ENCODE measurements at places on chromosomes 13 and 19.
A peak's percentile ranks its signal among the peaks of the same experiment; 100 is the strongest.

- no peak for DNase-seq
Measured at GRCh38 chr13:101231751-101232428, 184.4 kb downstream of the NALCN start.

DNA sequence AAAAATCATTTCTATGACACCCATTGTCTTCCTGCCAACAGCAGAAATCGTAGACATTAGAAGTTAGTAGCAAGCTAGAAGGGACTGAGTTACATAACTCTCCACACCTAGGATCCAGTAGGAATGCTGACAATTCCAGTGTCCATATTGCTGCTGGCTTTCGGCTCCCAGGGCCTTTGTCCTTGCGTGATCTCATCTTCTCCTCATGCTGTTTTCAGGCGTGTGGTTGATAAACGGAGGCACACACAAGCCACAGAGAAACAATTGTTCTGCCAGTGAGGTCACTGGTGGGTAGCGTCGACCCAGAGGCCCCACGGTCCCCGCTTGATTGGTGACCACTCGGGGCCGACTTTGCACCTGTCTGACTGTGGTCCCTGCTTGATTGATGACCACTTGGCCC is 31.6 kb upstream of the F7 start:
- DNase-seq: no peak

DNA sequence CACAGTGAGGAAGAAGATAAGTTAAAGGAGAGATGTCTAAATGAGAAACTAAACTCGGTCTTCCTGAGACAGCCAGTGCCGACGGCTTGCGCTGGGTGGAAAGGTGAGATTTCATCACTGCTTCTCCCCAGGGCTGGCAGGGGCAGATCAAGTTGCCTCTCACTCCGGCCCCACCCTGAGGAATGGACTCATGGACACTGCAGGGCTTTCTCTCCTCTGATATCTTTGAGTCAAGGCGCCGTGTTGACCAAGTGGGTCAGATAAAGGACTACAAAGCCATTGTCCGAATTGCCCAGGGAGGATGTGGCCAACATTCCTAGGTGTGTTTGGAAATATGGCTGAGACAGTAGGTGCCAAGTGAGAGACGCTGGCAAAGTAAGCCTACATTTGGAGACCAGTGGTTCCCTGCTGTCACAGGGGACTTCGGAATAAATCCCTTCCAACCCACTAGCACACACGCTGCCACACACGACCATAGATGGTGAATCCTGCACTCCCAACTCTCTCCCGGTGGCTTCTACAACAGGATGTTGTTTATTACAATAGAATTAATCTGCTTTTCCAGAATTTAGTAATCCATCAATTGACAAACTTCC is 156.5 kb upstream of the TSC22D1 start:
- no peak for DNase-seq

DNA sequence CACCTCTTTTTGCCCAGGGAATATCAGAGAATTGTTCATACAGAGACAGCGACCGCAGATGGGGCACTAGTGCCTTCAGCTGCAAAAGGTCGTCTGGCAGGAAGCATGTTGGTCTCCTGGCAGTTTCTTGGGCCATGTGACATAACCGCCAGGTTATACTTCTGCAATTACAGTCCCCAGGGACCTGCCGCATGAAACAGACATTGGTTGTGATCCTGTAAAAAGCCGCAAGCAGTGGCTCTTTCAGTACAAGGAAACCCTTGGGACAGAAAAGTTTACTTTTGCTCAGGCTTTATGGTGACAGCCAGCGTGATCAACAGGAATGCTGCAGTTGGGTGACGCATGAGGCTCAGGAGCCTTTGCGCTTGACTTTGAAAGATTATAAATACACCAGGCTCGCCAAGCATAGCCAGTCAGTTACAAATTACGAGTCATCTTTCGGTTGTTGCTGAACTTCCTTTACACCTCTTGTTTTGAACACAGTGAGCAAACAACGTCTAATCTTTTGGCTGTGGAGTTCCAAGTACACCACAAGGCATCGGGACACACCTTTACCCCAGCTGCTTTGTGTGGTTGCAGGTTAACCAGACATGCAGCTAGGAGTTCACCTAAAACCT is 50.5 kb upstream of the UBE2L5 start:
- DNase-seq: peak; percentile 44

DNA sequence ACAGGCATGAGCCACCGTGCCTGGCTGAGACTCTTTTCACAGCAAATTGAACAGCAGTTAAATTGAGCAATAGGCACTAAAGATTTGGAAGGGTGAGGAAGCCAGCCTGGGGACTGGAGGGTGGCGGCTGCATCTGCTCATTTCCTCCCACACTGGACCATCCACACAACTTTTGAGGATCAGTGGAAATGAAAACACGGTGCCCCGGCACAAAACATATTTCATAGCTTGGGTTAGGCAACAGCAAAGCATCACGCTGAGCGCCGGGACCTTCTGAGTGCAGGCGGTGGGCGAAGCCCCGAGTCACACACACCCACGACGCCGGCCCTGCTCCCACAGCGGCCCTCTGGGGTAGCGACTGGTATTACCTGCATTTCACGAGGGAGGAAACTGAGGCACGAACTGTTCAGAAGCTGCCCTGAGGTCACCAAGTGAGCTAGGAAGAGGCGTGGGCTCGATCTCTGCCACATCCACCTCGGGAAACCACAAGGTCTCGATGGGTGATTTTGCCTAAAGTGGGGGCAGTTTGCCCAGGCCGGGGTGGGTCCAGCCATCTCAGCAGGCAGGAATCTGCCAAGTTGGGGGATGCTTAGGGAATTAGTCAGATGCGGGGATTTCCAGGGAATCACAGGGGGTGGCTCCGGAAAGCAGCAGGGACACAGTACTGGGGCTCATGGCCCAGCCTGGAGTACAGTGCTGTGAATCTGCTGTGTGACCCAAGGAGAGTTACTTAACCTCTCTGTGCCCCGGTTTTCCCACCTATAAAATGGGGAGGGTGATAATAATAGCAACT is 3.5 kb upstream of the SBNO2 start:
- DNase-seq: no peak

GRCh38 chr19:19274716-19275565 is 1.8 kb upstream of the TM6SF2 start:
- DNase-seq: peak; percentile 20

GRCh38 chr13:93847162-93847561 is 620.6 kb downstream of the GPC6 start:
- no peak for DNase-seq

- no peak for DNase-seq
Measured at GRCh38 chr19:32781280-32781679, 61.7 kb downstream of the TDRD12 start.

DNA sequence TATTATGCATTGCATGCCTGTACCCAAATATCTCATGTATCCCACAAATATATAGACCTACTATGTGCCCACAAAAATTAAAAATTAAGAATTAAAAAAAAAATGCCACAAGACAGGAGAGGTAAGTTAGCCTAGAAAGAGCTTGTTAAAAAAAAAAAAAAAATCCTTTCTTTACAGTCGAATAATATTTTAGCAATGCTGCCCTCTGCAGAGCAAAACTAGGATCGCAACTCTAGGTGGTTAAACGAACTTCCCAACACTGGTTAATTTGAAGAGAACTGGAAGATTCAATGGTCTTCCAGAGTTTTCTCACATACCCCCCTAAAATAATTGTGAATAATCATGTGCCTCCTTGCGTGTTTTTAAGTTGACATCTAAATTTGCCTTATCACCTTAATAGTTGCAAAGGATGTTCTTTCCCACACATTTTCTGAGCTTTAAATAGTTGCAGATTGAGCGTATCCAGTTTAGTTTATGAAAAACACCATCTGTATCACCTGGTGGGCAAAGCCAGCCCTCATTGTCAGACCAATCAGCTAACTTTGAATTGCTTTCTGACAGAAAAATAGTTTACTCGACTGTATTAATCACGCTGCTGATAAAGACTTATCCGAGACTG is 47.4 kb upstream of the RCBTB2 start:
- no peak for DNase-seq

DNA sequence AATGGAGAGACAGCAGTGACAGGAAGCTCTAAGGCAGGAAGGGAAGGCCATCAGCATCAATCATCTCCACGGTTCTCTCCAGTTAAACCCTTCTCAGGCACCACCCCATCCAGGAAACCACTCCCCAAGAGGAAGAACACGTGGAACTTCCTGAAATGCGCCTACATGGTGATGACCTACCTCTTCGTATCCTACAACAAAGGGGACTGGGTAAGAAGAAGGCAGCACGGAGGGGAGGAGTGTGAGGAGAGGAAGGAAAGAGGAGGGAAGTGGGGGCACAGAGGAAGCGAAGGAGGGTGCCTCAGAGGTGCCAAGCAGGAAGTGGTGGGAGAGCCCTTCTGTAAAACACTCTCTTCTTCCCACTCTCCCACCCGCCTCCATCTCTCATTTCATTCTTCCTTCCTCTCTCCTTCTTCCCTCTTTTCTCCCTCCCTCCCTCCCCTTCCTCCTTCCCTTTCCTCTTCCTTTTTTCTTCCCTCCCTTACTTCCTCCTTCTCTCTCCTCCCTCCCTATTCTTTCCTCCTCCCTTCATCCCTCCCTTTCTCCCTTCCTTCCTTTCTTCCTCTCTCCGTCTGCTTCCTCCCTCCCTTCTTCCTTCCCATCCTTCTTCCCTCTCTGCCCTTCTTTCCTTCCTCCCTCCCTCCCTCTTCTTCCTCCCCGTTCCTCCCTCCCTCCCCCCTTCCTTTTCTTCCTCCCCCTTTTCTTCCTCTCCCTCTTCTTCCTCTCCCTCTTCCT is 12.6 kb downstream of the ZSCAN5A start:
- DNase-seq: no peak

GRCh38 chr13:43136920-43137575 is 113.7 kb downstream of the DNAJC15 start:
- DNase-seq: no peak

- DNase-seq: peak; percentile 94
Measured at GRCh38 chr19:46746281-46747057, at the start of gene STRN4. Gene STRN4 (minus strand): TSS chr19:46746450. CDS start chr19:46746430, 20 bp downstream.

DNA sequence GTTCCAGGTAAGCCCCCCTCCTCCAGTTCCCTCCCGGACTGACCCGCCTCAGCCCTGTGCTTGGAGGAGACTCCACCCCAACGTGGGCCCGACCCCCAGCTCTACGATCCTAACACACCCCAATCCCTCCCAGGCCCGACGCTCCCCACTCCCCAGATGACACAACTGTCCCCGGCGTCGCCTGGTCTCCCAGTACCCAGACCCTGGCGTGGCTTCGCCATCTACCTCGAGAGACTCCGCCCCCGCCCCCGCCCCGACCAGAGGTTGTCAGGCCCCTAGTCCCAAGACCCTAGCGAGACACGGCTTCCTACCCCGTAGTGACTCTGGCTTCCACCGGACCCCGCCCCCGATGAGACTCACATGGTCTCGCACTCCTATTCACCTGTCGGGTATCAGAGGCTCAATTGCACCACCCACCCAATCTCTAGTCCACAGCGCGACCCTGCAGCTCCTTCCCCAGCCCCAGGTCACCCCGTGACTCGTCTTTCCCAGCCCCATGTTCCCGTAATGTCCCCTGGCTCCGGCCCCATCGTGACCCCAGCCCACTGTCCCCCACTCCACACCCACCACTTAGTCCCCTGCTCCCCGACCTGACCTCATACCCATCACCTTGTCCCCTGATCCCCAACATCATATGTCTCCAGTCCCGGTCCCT is 2.9 kb downstream of the CD37 start:
- no peak for DNase-seq

- DNase-seq: no peak
Measured at GRCh38 chr19:12543855-12544254, 7.4 kb downstream of the ZNF564 start.

DNA sequence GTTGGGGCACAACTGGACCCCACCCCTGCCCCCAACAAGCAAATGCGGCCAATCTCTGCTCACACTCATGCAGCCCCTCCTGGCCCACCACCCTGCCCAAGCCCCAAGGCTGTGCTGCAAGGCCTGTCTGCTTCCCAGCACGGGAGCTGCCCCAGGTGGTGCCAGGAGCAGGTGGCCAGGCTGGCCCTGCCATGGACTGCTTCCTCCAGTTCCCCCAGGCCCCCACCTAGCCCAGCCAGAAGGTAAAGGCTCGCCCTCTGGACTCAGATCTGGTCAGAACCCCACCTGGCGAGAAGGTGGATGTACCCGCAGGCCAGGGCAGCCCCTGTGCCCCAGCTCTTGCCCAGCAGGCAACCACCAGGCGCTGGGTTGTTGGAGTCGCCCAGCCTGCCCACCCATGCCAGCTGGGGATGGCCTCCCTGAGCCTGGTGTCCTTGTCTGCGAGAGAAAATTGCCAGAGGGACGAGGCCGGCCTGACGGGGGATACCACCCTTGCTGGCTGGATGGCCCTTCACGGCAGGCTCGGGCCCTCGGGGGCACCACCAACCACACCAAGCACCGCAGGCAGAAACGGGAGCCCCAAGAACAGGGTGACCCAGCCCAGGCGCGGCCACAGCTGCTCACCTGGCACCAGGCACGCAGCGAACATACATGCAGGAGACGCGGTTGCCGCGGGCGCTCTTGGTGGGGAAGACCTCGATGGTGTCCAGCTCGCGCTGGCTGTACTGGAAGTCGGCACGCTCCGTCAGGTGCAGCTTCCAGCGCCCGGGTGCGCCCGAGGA is 4.5 kb downstream of the ABHD17A start:
- DNase-seq: no peak

- DNase-seq: no peak
Measured at GRCh38 chr13:31587698-31588266, 151.5 kb upstream of the RXFP2 start.

GRCh38 chr13:49746111-49746510 is 46.4 kb downstream of the KPNA3 start:
- DNase-seq: no peak

GRCh38 chr19:7744199-7744786 is 3.0 kb downstream of the CD209 start:
- DNase-seq: no peak

DNA sequence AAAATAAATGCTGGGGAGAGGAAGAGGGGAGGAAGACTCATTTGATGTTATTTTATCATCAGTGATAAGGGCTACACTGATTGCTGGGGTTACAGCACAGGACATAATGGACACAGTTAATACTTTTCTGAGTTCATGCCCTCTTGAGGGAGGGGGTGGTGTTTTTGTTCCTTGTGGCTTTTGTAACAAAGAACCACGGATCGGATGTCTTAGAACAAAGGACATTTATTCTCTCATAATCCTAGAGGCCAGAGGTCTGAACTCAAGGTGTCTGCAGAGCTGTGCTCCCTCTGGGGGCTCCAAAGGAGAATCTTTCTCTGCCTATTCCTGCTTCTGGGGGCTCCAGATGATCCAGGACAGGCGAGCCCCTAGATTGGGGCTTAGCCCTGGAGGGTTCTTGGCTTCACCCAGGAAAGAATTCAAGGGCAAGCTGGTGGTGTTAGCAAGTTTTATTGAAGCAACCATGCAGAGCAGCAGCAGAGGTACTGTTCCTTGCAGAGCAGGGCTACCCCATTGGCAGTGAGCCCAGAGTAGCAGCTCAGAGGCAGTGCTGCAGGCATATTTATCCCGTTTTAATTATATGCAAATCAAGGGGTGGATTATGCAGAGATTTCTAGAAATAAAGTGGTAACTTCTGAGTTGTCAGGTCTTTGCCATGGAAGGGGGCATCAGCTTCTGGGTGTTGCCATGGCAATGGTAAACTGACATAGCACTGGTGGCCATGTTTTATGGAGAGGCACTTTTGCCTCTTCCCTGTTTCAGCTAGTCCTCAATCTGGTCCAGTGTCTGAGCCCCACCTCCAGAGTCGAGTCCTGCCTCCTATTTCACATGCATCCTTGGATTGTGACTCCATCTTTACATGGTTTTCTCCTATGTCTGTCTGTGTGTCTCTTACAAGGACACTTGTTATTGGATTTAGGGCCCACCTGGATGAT is 18.0 kb downstream of the VAV1 start:
- DNase-seq: no peak
